ENCODE measurements at places on chromosomes 2 and 18.

- no peak for DNase-seq
Observed at GRCh38 chr2:121994238-121995206, 239.1 kb downstream of the TSN start.

DNA sequence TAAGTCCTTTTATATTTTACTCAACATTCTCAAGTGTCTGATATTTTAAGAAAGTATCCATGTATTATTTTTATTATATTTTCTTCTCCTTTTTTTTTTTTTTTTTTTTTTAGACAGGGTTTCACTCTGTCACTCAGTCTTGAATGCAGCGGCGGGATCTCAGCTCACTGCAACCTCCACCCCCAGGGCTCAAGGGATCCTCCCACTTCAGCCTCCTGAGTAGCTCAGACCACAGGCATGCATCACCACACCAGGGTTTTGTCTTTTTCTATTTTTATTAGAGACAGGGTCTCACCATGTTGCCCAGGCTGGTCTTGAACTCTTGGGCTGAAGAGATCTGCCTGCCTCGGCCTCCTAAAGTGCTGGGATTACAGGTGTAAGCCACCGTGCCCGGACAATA, 212.1 kb downstream of the TCF4 start:
- no peak for DNase-seq

DNA sequence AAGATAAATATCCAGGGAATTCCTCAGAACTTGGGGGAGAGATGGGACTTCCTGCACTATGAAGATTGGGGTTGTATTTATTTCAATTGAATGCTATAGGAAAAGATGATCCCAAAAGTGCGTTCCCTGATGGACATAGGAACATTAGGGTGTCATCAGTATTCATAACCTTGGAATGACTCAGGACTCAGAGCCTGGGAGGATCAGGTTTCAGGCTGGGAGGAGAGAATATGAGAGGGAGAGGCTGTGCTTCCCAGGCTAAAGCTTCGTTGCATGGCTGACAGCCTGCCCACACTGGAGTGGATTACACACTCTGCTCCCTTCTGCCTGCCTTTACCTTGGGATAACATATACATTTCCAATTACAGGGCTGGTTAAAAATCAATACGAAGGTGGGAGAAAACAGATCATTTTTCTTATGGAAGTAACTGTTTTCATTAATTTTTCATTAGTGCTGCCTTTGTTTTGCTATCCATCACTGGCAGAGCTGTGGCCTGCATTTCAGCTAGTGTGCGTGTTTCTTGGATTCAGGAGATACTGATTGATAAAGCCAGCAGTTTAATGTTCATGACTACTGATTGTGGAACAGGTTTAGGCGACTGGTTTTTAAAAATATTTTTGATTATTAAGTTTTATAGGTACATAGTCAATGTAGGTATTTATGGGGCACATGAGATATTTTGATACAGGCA, 118.7 kb downstream of the KCTD1 start:
- DNase-seq, result peak; percentile 88

GRCh38 chr18:58302811-58303210, 258.8 kb downstream of the NEDD4L start:
- DNase-seq, result no peak

Data from EH (cell line).